Fibroblast of gingiva (primary cell): ENCODE measurements at places on chromosomes 6 and 20.

DNA sequence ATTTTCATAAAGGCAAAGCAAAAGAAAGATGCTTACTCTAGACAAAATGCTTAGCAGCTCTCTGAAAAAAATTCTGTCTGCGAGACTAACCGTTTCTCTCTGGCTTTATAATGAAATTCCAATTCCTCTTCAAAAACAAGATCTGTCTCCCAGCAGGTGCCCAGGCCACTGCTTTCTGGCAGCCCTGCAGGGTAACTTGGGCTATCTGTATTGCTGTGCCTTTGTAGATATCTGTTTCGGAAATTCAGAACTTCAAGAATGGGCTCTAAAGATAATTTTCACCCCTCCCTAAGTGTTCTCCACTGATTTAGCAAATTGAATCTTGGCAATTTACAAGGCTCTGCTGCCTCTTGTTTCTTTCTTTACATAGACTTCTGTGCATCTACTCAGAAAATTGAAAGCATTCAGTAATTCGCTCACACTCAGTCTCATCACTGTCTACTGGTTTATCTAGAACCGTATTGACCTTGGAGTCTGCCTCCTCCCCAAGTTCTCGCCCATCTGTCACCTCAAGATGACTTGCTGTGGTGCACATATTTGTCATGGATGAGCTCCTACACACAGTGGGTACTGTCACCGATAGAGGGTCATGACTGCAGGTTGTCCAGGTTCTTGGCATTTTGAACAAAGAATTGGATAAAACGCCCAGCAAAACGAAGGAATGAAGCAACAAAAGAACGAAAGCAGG, 26.4 kb upstream of the FABP7 start:
- no peak for DNase-seq

DNA sequence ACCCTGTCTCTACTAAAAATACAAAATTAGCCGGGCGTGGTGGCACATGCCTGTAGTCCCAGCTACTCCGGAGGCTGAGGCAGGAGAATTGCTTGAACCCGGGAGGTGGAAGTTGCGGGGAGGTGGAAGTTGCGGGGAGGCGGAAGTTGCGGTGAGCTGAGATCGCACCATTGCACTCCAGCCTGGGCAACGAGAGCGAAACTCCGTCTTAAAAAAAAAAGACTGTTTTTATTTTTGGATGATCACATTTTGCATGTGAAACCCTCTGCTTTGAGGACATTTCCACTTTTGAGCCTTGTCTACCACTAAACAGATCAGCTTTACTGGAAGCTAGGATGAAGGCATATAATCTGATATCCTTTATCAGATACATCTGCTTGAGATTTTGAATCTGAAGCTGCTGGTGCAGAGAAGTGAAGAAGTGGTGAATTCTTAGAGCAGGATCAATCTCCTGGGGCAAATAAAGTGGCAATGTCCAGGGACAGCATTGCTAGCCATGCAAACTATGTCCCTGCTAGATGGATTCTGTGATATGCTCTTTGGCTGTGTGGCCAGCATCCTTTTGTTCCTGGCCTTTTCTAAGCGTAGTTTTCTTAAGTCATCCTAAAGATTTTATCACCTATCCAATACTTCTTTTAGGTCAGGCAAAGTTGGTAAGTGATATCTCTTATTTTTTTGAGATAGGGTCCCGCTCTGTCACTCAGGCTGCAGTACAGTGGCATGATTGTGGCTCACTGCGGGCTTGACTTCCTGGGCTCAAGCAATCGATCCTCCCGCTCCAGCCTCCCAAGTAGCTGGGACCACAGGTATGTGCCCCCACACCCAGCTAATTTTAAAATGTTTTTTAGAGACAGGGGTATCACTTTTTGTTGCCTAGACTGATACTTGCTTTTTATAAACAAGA, 23.3 kb downstream of the RBL1 start:
- DNase-seq = no peak

DNA sequence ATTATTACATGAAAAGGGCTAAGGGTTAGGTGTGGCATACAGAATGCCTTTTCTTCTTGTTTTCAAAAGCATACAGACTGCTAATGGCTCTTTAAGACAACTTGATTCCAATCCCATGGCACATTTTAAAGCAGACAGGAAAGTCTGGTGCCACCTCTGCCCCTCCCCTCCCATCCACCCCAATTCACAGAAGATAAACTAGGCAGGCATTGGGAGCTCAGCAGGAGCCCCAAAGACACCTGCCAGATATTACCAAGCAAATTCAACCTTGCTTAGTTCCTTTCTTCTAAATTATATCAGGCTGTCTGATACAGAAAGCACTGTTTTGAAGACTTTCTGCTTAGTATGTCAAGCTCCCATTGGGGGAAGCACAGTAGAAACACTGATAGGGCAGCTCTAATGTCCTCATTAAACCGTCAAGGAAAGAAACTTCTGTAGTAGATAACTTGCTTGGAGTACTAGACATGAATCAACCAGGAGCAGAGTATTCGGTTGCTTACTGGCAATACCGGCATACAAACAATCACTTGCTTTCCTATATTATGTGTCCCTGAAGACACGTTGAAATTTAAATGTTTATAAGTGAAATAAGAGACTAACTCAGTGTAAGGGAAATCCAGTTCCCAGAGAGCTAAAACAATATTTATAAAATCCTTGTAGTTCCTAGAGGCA, 13.0 kb downstream of the SESN1 start:
- no peak for DNase-seq

- no peak for DNase-seq
Measured at GRCh38 chr6:40036186-40036585, 101.9 kb upstream of the MOCS1 start.

- peak; percentile 71 for DNase-seq
Measured at GRCh38 chr6:148464319-148465010, 121.8 kb downstream of the SASH1 start.

DNA sequence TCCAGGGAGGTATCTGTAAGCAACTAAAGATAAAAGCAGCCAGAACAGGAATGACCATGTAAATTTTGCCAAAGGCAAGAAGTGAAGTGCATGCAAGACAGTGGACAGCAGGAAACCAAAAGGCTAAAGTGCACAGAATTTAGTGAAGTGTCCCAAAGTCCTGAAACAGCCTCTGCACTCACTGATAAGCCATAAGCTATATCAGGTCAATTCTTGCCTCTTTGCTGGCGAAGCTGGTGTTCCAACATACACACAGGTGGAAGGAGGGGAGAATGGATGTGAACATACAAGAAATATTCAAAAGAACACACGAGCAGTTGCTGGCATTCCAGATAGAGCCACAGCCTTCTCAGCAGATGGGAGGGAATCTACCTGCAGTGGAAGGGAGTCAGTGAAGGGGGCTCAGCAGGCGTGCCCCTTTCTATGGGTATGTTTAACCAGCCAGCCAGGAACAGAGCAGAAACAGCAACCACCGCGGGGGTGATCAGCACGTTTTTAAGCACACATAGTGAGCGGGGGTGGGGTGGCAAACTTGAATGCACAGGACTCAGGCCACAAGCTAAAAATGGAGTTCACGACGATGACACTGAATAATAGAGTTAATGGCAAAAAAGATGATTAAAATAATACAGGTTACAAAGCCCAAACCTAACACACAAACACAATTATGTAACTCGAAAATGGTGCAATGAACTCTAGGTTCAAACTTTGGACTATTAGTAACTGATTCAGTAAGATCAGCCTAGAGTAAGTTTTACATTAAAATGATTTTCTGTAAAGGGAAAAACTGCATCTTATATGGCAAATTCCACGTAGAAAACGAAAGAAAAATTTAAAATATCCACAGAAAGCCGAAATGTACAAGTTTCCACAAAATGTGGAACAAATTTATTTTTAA, 1.2 kb downstream of the ECI2 start:
- DNase-seq = no peak

DNA sequence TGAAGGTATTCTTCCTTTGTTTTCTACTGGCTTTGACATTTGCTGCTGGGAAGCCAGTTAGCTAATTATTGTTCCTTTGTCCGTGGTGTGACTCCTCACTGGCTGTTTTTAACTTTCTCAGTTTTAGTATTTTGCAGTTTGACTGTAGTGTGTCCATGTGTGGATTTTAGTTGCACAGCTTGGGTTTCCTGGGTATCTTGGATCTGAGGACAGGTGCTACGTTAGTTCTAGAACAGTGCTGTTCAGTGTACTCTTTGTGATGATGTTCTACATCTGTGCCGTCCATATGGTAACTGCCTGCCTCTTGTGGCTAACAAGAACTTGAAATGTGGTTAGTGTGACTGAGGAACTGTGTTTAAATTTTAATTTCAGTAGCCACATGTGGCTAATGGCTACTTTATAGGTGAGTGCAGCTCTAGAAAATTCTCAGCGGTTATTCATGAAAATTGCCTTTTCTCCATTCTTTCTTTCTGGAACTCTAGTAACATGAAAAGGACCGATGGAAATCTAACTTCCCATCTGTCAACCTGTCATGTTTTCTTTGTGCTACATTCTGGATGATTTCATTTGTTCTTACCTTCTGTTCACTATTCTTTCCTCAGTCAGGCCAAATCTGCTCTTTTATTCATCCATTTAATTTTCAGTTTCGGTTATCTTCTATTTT, 7.4 kb downstream of the SNX9 start:
- no peak for DNase-seq

- DNase-seq = no peak
Measured at GRCh38 chr20:24873025-24873620, 75.9 kb upstream of the CST7 start.

DNA sequence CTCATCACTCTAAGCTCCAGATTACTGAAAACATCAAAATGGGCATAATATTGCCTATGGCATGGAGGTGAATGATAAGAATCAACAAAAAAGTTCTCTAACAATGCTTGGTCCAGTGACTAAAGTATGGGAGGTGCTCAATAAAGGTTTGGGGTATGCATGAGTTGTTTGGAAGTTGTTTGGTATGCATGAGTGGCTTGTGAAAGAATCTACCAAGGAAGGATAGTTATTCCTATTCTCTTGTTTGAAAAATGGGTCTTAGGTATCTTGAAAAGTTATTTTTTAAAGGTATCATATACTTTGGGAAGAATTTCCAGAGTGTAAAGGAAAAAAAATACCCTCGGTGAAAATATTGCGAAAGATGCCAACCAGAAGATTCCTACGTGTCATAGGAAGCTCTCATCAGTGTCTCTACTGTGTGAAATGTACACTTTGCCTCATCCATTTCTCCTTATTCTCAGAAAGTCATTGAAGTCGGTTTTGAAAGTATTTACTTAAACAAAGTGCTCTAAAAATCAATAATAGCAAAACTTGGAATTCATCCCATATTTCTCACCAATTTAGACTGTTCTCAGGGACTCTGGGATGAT, 449.8 kb downstream of the ADGRB3 start:
- no peak for DNase-seq

DNA sequence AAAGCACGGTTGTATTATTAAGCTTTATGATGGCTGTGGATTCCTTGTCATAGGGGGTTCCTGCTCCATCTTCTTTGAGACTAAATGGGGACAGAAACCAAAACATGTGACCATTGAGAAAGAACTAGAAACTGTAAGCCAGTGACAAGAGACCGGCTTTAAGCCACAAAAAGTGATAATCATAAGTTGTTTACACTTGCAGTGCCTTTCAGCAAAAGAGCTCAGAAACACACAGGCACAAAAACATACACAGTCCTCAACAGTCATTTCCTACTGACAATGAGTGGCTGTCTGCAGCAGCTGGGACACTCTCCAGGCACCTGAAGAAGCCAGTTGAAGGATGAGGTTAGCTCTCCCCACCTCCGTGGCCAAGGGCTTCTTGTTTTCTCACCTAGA, 20.0 kb upstream of the UBE2J1 start:
- DNase-seq = no peak

DNA sequence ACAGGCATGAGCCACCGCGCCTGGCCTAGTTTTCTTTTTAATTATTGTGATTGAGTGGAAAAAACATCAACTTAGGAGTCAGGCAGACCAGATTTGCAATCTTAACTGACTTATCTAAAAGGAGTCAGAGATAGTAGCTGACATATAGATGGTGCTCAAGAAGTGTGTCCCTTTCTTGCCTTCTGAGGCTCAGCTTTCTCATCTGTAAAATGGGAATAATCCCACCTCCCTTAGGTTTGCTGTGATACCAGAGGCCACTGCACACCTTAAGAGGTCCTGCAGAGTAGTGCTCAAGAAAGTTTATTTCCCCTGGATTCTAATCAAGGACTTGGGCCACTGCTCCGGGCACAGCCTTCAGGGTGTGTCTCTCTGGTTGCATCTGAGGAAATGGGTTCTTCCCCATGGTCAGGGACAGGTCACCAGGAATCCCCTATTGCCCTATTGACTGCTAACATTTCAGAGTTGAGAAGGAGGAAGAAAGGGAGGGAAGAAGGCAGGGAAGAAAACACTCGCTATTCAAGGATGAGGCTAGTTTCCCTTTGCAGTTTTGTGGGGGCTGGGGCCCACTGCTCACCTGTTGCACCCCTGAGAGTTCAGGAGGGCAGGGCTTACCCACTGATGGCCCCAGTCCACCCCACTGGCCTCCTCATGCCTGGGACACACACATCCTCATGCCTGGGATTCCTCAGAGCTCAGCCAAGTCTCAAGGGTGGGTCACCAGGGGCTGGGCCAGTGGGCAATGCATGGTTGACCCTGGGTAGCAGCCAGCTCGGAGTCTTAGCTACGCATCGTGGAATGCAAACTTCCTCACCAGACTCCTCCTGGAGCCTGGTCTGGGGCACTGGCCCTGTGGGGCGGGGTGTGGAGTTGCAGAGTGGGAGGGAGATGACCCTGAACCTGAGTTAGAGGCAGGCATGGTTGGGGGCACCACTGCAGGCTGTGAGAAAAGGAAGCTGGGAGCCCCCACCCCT, 21.2 kb downstream of the C6orf132 start:
- peak; percentile 48 for DNase-seq

DNA sequence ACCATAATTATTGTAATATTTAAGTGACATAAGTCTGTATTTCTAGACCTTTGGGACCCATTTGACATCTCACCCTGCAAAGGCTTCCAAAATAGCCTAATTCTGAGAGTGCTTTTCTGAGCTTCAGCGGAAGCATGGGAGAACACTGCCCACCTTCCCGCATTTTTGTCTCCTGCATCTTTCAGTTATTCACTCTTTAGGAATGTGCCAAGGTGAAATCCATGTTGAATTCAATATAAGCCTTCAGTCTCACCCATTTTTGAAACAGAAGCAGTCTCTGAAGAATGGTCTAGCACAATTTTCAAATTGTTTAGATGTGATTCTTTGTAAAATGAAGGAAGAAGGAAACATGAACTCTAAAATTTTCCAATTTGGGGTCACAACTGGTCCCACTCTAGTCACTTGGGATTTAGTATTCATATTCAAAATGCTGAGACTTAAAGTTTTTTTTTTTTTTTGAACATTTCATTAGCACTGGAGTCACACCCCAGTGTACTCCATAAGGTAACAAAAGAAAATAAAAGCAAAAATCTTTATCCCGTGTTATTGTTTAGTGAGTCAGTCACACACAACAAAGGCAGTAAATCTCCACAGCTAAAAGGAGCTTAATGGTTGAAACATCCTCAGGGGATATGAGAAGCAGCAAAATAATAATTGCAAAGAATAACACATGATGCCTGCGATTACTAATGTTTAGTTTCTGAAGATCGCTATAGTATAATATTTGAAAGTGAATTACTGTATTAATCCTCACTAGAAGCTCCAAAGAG, 479.9 kb upstream of the BTBD3 start:
- DNase-seq = no peak

- DNase-seq = no peak
Measured at GRCh38 chr6:166772518-166772917, 145.5 kb upstream of the RPS6KA2 start.

GRCh38 chr6:113019176-113019575, 672.0 kb downstream of the RFPL4B start:
- no peak for DNase-seq
